ENCODE measurements at places on chromosomes 16 and 17. TPM values are rescaled to one million over a fixed set of nuclear protein-coding genes. Genes with fewer than 3 reads are reported as not detected.

DNA sequence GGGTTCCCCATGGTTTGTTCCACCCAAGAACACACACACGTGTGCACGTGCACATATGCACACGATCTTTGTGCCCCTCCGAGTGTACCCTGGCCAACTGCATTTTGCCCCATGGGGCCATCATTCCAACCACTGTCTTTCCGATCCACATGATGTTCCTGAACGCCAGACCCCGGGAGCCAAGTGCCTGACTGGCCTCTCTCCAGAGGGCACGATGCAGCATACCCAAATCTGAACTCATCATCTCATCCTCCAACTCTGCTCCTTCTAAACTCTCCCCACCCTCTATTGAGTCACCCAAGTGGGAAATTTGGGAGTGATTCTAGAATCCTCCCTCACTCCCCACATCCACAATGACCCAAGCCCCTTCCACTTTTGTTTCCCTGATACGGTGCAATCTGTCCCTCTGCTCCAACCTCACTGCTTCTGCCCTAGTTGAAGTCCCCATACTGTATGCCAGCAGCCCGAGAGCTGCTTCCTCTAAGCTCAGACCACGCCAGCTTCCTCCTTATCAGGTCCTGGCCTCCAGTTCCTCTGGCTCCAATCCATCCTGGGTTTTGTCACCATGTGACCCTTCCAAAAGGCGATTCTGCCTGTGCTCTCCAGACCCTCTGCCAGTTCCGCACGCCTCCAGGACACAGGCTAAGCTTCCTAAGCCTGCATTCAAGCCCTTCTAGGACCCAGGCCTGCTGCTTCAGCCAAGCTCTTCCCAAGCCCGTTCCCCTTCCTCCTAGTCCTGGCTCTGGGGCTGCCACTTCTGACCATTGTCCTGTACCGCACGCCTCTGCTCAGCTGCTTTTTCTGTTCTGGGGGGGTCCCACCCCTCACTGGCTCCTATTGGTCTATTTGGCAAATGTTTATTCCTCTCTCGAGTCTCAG lies 10.1 kb upstream of the TMEM208 start:
- DNase-seq: no peak

The OR1E2 gene
- polyA plus RNA-seq: not detected

DNA sequence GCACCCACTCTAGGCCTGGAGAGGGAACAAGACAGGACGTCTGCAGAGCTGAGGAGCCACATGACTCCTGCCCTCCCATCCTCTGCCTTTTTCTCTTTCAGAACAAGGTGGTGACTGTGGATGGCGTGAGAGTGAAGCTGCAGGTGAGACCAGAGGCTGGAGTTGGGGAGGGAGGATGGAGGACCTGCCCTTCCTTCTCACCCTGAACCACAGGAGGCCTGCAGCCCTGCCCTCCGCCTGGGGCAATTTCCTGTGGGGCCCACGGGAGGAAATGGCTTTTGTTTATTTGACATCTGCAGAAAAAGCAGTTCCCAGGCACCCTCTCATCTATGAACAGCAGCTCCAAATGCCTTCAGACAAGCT lies 5.1 kb downstream of the RAB37 start:
- DNase-seq: no peak

The CCDC144A gene
- polyA plus RNA-seq: 12.0 TPM

The PRSS53 gene
- polyA plus RNA-seq: 1.3 TPM

DNA sequence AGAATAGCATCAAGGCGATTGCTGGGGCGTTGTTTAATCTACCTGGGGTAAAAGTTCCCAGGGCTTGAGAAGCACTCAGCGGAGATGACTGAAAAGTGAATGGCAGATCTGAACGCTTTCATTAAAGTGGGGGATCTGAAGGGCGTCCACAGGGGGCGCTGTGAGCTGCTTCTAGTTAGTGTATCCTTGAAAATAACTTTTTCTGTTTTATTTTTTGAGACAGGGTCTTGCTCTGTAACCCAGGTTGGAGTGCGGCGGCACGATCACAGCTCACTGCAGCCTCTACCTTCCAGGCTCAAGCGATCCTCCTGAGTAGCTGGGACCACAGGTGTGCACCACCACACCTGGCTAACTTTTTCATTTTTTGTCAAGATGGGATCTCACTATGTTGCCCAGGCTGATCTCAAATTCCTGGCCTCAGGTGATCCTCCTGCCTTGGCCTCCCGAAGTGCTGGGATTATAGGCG lies 360.4 kb downstream of the SEC14L1 start:
- no peak for DNase-seq

The SOCS1 gene
- polyA plus RNA-seq: 4.0 TPM

The RNF43 gene
- polyA plus RNA-seq: 12.9 TPM

The TXNDC11 gene
- 38.3 TPM for polyA plus RNA-seq

The SHCBP1 gene
- polyA plus RNA-seq: 14.8 TPM

- DNase-seq: no peak
Measured at GRCh38 chr16:3004319-3004718, 8.4 kb upstream of the CLDN9 start.

GRCh38 chr17:75406222-75406615 lies 741 bp upstream of the GRB2 start:
- DNase-seq: no peak

- DNase-seq: no peak
Measured at GRCh38 chr17:28874750-28875149, 19.9 kb downstream of the ERAL1 start.

The NEURL4 gene
- 34.5 TPM for polyA plus RNA-seq

DNA sequence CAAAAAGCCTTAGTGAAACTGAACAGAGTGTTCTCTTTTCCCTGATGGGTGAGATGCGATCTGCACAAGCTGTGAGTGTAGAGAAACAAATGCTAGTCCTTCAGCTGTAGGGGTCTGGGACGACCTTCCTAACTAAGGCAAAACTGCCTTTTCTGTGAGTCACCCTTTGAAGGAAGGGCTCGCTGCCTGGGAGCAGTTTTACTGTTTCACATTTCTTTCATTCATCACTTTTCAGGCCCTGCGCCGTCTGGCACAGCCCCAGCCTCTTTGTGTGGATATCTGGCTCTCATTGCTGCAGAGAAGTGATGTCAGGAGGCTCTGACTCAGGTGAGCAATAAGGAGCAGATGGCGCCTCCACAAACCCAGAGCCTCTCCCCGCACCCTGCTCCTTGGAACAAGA lies 57.4 kb downstream of the HS3ST3A1 start:
- no peak for DNase-seq

GRCh38 chr17:76893623-76894334 lies 25.6 kb downstream of the MGAT5B start:
- DNase-seq: no peak

GRCh38 chr16:86286991-86287663 lies 223.2 kb upstream of the FOXF1 start:
- no peak for DNase-seq

The GNG13 gene
- 0.42 TPM for polyA plus RNA-seq

The GNGT2 gene
- 1.1 TPM for polyA plus RNA-seq

The ATP2A1 gene
- 7.0 TPM for polyA plus RNA-seq

- no peak for DNase-seq
Measured at GRCh38 chr17:82918508-82918907, 78.7 kb upstream of the ZNF750 start.

The GAS7 gene
- polyA plus RNA-seq: 16.9 TPM

DNA sequence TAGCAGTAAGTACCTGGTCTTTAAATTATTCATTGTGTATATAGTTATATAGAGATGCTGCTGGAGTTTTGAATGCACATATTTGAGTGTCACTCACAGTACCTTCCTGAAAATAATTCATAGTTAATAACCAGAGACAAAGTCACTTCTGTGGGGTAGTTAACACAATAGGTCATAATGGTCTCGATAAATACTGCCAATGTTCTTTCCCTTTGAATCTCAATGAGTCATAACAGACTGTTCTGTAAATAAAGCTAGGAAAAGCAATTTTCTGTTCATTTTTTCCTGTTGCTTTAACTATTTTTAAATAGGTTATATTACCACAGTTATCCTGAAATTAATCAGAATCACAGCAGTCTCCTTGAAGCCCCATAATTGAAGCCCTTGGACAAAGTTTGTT lies 87.2 kb downstream of the MAP2K4 start:
- DNase-seq: no peak

The CSF3 gene
- polyA plus RNA-seq: not detected

GRCh38 chr16:15834502-15834901 lies 22.3 kb downstream of the MYH11 start:
- DNase-seq: no peak

The BICDL2 gene
- 2.6 TPM for polyA plus RNA-seq

- DNase-seq: no peak
Measured at GRCh38 chr17:79549141-79549915, 61.5 kb downstream of the RBFOX3 start.

DNA sequence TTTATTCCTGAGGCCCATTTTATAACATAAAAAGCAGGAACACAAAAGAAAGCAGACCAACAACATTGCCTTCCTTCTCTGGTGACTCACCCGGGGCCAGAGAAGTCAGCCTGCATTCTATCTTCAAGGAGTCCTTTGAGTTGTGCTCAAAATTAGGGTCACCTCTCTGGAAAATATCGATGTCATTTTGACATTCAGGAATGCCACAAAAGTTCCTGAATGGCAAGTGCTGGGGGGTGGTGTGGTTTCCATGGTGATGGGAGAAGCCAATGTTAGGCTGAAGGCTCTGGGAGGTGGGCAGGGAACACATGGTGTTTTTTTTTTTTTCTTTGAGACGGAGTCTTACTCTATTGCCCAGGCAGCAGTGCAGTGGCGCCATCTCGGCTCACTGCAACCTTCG lies 159.6 kb downstream of the HAPSTR1 start:
- DNase-seq: no peak

GRCh38 chr17:44652727-44653126 lies 3.5 kb upstream of the MEIOC start:
- DNase-seq: no peak

GRCh38 chr17:44417553-44417952 lies 28.1 kb upstream of the ITGA2B start:
- DNase-seq: no peak

GRCh38 chr17:11366272-11366850 lies 125.3 kb downstream of the SHISA6 start:
- DNase-seq: no peak

- DNase-seq: no peak
Measured at GRCh38 chr17:81245665-81246342, 6.7 kb downstream of the NDUFAF8 start.

DNA sequence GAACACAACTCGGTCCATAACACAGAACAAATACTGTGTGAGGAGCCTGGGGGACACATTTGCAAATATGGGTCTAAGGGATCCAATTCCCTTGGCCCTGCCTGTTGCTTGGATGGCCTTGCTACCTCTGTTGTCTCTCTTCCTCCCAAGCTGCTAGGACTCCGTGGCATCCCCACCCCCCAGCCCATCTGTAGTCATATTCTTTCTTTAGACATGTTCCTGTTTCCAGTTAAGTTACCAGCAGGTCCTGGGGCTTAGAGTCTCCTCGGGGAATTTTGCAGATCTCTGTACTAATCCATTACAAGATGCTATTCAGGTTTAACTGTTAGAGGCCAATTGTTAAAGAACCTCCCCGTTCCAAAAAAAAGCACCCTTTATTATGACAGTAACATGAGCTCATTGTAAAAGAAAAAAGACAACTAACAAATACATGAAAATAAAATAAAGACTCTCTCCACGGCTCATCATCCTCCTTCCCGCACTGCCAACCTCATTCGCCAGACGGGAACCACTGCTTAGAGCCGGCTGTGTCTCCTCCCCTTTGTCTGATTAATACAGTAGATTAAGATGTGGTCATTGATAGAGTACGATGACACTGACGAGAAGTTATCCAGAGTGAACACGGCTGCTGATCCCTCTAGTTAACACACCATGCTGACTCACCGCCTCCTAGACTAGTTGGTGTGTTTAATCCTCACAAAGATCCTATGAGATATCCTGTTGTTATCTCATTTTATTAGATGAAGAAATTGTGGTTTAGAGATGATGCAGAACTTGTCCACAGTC lies 22.2 kb downstream of the HS3ST4 start:
- no peak for DNase-seq

- no peak for DNase-seq
Measured at GRCh38 chr16:2734844-2735515, 15.0 kb upstream of the PRSS27 start.

DNA sequence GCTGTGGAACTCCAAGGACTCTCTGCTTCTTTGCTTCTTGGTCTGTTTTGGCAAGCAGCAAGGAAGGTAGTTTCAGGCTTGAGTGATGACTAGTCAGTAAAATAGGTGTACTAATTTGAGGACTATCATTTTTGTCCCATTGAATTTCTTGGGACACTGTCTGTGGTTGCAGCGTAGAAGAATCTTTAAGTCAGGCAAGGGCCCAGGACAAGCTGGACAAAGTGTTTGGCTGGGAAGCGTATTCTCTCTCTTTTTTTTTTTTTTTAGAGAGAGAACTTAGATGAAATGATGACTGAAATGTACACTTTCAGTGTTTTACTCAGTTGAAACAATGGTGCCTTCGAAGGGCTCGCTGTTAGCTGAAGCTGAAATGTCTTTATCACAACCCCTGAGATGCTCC lies 105.0 kb downstream of the BANP start:
- no peak for DNase-seq

- DNase-seq: no peak
Measured at GRCh38 chr16:53949715-53950410, 245.9 kb downstream of the FTO start.

- DNase-seq: no peak
Measured at GRCh38 chr17:8941980-8942622, 23.4 kb downstream of the PIK3R5 start.

The ALOX15B gene
- polyA plus RNA-seq: 1.0 TPM

DNA sequence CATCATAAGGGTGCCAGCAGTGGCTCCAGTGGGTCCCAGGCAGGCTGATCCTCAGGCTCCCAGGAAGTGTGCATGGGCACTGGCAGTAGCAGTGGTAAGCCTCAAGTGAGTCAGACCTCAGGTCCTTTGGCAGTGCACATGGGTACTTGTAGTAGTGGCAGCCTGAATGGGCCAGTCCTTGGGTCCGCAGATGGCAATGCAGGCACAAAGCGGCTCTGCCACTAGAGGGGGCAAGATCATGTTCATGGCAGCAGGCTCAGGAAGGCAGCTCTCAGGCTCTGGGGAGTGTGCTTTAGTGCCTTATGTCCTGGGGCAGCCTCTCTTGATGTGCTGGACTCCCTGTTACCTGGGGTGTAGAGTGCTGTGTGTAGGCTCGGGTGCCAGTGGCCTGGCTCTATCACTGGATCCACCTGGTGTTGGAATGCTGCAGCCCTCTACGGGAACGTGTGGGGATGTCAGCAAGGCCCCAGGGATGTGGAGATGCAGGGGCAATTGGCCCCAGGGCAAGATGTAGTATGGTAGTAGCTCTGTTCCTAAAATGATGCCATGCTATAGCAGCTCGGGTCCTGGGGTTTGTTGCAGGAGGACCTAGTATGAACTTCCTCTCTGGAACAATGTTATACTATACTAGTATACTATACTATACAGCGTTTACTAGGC lies 11.0 kb downstream of the ACSM3 start:
- DNase-seq: no peak

The MLX gene
- polyA plus RNA-seq: 35.7 TPM

- DNase-seq: no peak
Measured at GRCh38 chr17:17900615-17901520, 64.1 kb upstream of the SREBF1 start.

Data from left kidney (tissue), 8 donors.